ENCODE measurements at places on chromosomes 2 and 18.

DNA sequence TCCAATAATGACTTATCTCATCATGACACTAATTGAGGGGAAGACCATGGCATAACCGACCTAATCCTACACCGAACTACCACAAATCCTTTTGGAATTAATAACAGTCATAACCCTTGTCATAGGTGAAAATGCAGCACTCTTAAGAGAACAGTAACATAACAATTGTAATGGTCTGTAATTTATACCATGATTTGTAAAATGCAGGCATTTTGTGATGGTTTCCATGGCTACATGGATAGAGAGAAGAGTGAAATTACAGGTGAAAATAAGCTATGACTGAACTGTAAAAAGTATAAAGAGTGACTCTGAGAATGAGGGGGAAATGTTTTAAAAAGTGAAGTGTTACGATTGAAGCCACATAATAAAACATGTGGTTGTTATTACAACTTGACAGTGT is 494.1 kb upstream of the SLC39A10 start:
- no peak for DNase-seq

- no peak for DNase-seq
These were observed 895.2 kb downstream of the CPS1 start for GRCh38 chr2:211451642-211452041.

DNA sequence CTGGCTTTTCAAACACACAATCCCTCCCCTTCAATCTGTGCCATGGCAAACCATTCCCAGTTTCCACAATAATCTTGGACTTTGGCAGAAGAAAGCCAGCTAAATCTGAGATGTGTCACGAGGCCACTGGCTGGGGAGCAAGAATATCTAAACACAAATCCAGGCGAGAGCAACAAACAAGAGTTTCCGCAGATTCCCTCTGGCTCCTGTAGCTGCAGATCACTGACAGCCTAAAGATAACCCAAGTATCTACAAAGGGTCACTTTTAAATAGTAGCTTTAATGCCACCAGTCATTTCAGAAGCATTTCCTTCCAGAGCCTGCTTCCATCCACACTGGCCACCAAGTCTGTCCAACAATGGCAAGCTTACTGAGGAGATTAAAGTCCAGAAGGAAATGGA is 86.9 kb downstream of the ACVR1 start:
- no peak for DNase-seq

- no peak for DNase-seq
These were observed 60.8 kb downstream of the CEP192 start for GRCh38 chr18:13051950-13052349.

All from GM13977 (cell line).